ENCODE measurements at places on chromosomes 11 and 22.

DNA sequence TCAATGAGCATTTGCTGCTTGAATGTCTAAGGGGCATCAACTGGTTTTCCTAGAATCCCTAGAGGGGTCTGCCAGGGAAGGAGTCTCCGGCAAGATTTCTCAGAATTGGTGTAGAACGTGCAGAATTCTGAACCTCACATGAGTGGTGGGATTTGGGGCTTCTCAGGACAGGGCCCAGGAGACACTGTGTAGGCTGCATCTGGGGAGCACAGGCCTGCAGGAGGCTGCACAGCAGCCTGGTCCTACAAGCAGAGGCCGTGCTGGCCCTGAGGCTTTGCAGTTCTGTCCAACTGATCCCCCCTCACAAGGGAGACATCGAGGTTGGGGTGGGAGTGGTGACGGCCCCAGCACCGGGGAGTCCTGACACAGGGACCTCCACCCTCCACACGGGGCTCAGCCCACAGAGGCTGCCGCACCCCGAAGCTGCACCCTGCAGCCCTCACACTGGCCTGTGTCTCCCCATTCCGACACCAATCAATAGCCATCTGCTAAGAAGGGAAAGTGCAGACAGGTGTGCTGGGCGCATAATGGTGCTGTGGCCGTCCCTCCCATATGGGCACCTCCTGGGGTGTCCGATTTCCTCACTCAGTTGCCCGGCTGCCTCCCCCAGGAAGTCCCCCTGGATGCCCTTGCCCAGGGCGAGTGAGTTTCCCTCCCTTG lies 688.1 kb downstream of the BRD1 start:
- DNase-seq: no peak

DNA sequence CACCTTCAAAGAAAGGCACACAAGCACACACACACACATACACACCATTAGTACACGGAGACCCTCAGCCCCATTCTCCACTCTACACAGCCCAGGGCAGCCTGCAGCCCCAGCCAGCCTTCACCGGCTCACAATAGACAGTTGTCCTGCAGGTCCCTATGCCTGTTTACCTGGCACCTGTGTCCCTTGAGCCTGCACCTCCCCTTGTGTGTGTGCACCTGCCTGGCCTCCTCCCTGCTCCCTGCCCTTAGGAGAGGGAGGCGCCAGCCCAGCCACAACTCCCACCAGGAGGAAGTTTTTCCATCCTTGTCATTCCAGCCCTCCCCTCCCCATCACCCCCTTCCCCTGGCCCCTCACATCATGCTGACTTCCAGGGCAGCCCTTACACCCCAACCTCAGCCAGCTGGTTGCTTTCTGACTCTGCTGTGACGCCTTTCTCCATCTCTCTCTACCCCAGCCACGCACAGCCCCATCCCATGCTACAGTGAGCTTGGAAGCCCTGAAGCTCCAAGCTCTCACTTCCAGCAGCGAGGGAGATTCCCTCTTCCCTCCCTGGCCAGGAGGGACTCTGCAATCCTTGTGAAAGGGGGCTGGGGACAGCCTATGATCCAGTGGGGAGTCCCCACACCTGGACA lies 4.4 kb downstream of the AHNAK start:
- no peak for DNase-seq

DNA sequence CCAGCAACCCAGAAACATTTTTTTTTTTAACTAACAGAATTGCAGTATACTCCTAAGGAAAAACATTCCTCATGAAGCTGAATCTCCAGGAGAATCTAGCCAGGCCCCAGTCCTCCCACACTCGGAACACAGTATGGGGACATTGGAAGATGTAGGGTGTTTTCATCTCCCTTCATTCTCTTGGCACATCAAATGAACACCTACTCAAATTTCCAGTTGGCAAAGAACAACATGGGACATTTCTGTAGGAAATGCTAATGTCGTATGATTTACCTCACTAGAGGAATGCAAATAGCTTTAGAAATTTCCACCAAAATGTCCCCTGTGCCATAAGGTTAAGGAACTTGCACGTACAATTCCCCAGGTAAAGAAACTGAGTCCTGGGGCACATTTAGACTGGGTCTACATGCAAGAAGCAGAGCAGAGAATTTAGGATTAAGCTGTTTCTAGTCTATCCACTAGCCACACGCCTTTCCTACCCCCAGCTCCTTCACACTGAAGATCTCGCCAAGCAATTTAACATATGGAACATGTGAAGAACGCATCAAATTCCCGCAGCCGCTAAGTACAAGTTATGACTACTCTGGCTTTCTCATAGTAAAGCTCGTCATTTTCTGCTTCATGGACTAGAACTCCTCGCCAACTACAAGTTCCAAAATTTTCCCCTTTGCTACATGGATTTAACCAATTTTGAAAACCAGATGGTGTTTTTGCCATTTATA lies 2.9 kb upstream of the CADM1 start:
- no peak for DNase-seq

GRCh38 chr22:49936018-49936972 lies 17.9 kb downstream of the CRELD2 start:
- peak; percentile 98 for DNase-seq

- DNase-seq: no peak
Measured at GRCh38 chr11:35373284-35373933, 45.9 kb downstream of the SLC1A2 start.

DNA sequence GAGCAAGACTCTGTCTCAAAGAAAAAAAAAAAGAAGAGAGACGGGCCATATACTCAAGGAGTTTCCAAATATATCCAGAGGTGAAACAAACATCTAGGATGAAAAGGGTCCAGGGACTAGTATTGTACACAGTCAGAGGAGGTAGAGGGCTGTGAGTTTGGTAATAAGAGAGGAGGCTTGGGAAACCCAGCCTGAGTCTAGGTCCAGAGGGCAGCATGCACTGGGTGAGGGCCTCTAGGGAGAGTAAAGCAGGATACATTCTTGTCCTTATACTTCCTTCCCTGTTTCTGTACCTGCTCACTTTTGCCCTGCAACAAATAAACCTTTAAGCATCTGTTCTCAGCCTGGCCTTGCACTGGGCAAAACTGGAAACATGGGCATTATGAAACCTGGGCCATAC lies 31.5 kb downstream of the STIM1 start:
- no peak for DNase-seq

DNA sequence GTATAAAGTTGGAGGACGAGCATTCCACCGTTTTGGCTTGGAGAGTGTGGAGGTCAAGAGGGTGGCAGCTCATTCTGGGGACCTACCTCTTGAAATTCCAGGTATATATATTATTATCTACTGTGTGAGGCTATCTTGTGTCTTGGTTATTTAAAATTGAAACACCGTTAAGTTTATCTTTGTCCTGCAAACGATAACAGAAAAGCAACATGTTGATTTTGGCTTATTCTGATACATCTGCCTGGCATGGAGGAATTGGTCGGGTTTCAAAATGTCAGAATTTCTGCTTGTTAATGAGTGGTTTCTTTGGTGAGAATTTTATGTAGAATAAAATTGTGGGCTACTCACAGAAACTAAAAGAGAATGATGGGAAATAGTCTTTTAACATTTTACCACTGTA lies 54.4 kb downstream of the SVIP start:
- no peak for DNase-seq

DNA sequence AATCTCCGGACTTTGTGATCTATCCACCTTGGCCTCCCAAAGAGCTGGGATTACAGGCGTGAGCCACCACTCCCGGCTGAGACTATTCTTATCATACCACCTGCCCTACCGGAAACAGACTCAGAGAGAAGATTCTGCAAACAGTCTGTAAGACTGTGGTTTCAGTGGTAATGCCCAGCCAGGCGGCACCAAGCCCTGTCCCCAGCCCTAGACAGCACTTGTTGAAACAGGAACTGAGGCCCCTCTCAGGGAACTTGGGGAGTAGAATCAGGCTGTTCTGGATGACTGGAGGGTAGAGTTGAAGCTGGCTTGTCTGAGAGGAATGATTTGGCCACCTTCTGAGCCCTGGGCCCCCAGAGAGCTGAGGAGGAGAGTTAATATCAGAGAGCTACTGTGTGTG lies 1.3 kb upstream of the INSC start:
- DNase-seq: no peak

- no peak for DNase-seq
Measured at GRCh38 chr22:29831186-29831921, 6.7 kb downstream of the ASCC2 start.

- DNase-seq: no peak
Measured at GRCh38 chr11:108729227-108729871, 64.5 kb downstream of the DDX10 start.

- no peak for DNase-seq
Measured at GRCh38 chr11:17692931-17693330, 26.4 kb upstream of the MYOD1 start.

GRCh38 chr11:114622858-114623257 lies 27.3 kb upstream of the NXPE4 start:
- DNase-seq: no peak

DNA sequence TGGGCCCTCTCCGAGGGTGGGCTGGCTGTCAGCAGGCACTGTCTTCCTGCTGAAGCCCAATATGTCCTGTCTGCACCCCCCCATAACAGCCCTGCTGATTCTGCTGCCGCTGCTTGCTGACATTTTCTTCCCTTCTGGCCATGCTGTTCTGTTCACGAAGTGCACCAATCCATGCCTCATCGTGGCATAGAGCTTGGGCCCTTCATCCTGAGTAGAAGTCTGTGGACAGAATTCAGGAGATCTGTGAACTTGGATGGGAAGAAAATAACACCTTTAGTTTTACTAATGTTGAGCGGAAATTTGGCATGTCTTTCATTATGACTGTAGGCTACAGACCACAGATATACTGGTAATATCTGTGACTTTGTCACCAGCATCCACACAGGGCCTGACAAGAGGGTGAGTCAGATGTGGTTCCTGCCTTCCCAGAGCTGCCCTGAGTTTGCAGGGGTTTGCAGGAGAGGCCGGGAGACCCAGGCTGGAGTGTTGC lies 14.1 kb upstream of the KIAA0930 start:
- DNase-seq: no peak

DNA sequence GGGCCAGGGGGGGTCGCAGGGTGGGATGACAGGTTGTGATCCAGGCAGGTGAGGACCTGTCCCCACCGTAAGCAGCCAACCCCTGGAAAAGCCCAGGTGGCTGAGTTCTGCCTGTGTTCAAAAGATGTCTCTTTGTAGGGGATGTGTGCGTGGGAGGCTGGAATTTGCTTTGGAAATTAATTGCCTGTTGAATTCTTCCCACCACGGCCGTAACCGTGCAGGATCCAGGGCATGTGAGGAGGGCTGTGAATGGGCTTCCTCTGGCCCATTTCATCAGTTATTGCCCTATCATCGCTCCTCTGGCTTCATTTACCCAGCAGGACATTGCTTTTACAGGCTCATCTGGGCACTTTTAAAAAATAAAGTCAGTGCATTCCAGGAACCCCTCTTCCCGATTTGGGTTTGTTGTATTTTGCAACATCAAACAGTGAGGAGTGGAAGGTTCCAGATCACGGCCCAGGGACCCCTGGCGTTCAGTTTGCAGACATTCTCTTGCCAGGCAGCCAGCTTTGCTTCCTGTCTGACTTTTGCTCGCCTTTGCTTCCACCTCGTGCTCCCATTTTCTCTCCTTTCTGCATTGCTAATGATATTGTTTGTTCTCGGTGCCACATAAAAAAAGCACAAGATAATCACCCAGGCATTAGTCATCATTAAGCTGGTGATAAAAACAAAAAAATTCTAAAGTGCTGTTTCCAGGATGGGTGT lies 1306.6 kb downstream of the BRD1 start:
- DNase-seq: no peak

DNA sequence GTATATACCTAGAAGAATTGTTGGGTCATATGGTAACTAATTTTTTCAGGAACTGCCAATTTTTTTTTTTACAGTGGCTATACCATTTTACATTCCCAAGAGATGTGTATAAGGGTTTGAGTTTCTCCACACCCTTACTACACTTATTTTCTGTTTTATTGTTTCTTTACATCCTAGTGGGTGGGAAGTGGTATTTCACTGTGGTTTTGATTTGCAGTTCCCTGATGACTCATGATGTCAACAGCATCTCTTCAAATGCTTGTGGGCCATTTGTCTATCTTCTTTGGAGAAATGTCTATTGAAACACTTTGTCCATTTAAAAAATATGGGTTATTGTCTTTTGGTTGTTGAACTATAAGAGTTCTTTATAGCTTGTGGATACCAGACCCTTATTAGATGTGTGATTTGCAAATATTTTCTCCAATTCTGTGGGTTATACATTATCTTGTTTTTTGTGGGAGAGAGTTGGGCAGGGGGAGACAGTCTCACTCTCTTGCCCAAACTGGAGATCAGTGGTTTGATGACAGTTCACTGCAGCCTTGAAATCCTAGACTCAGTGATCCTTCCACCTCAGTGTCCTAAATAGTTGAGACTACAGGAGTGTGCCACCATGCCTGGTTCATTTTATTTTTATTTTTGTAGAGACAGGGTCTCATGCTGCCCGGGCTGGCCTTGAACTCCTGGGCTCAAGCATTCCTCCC lies 30.3 kb upstream of the PISD start:
- DNase-seq: peak; percentile 15

GRCh38 chr22:45276507-45277105 lies 8.1 kb upstream of the UPK3A start:
- no peak for DNase-seq

DNA sequence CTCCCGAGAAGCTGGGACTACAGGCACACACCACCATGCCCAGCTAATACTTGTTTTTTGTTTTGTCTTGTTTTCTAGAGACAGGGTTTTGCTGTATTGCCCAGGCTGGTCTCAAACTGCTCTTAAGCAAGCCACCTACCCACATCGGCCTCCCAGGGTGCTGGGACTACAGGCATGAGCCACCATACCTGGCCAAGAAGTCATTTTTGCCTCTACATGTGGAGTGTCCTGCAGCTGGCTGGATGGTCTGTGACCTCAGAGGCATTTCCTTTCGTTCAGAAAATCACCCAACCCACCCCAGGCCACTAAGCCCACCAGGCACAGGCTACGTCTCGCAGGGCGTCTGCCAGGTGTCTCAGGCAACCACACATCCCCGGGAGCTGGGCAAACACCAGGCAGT lies 12.8 kb downstream of the SHANK2 start:
- peak; percentile 26 for DNase-seq

DNA sequence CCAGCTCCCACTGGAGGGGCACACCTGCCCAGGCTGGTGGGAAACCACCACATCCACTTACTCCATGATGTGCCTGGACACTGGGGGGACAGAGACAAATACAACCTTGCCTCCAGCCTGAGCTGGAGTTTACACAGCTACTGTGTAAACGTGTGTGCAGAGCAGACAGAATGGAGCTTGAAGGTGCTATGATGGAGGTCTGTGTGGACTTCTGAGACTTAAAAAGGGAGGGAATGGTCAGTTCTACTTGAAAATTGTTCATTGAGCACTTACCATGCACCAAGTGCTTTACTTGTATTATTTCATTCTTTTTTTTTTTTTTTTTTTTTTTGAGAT lies 11.2 kb downstream of the CDCA5 start:
- DNase-seq: no peak

DNA sequence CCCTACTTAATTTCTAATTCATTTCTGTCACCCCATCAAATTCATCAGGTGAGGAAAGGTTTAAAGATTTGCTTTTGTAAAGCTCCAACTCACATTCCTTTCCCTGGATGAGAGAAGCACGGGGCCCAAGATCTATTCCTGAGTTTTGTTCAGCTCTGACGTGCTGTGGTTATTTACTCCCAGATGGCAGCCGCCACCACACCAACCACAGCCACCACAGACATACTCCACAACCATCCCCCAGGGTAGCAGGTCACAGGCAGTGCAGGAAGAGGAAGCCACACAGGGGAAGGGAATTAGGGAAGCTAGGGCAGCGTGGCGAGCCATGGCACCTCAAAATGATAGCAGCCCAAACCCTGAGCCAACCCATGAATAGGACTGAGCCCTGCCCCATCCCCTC lies 63.5 kb upstream of the CSNK2A3 start:
- DNase-seq: no peak

All from posterior vena cava (tissue), 2 donors.